CD8-positive, alpha-beta T cell (primary cell): ENCODE measurements at places on chromosomes 6 and 20. TPM values are rescaled to one million over a fixed set of nuclear protein-coding genes. Genes with fewer than 3 reads are reported as not detected.

MAP1LC3A gene
- total RNA-seq, result 19.4 TPM

ATXN1 gene
- 81.1 TPM for total RNA-seq

CD40 gene
- total RNA-seq, result 2.9 TPM

SRMS gene
- not detected for total RNA-seq

MUCL3 gene
- total RNA-seq, result not detected

TPD52L1 gene
- total RNA-seq, result not detected

TRIM15 gene
- total RNA-seq, result not detected

PI3 gene
- total RNA-seq, result not detected

STXBP5 gene
- total RNA-seq, result 18.6 TPM

OR12D3 gene
- not detected for total RNA-seq

CD109 gene
- 0.25 TPM for total RNA-seq

FBXL4 gene
- 5.1 TPM for total RNA-seq

AVP gene
- 0.73 TPM for total RNA-seq

CSNK2B gene
- 80.9 TPM for total RNA-seq
